ENCODE measurements at places on chromosomes 7 and 10. TPM values are rescaled to one million over a fixed set of nuclear protein-coding genes. Genes with fewer than 3 reads are reported as not detected.

- no peak for DNase-seq
These were observed 178.8 kb downstream of the ADAM12 start for GRCh38 chr10:126209451-126209850.

GRCh38 chr7:146741911-146742310 lies 625.3 kb downstream of the CNTNAP2 start:
- no peak for DNase-seq

DNA sequence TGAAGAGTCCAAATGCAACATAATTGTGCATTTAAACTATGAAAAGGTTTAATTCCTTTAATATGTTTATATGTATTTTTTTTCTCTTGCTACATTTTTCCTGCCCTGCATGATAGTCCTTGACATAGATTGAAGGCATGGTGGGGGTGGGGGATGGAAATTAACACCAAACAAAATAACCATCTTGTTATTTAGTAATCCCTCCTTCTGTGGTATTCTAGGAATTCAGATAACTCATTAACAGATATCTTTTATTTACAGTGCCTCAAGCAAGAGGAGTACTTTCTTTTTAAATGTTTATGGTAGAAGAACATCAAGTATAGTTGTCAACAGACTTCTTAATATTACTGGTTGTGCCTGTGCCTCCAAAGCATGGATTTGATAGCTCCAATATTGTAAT lies 337.6 kb upstream of the SEMA3A start:
- DNase-seq, result no peak

Gene FGL2
- 1.6 TPM for total RNA-seq

DNA sequence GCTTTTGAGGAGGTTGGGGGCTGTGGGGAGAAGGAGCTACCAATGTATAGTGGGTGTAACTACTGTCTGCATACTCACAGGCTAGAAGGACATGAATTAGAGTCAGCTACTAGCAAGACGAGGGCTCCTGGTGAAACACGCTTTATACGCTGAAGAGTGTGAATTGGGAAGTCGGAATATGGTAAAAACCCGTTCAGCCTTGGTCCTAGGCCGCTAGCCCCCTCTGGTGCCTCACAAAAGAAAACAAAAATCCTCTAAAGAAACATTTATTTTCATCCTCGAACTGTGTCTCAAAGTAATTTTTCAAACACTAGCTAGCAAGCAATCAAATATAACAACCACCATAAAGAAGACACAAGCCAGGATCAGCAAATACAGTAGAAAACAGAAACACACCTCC lies 338.1 kb upstream of the SEMA3C start:
- DNase-seq, result no peak

Gene HMX2
- total RNA-seq, result not detected

- no peak for DNase-seq
These were observed 42.7 kb upstream of the CHST3 start for GRCh38 chr10:71921324-71922027.

- DNase-seq, result no peak
These were observed 155.7 kb downstream of the EBF3 start for GRCh38 chr10:129808092-129808983.

Gene KCNH2
- not detected for total RNA-seq

Gene ADAP1
- 28.6 TPM for total RNA-seq

GRCh38 chr7:98365863-98366561 lies 34.9 kb downstream of the BAIAP2L1 start:
- DNase-seq, result no peak
